ENCODE measurements at places on chromosomes 7 and 10.

DNA sequence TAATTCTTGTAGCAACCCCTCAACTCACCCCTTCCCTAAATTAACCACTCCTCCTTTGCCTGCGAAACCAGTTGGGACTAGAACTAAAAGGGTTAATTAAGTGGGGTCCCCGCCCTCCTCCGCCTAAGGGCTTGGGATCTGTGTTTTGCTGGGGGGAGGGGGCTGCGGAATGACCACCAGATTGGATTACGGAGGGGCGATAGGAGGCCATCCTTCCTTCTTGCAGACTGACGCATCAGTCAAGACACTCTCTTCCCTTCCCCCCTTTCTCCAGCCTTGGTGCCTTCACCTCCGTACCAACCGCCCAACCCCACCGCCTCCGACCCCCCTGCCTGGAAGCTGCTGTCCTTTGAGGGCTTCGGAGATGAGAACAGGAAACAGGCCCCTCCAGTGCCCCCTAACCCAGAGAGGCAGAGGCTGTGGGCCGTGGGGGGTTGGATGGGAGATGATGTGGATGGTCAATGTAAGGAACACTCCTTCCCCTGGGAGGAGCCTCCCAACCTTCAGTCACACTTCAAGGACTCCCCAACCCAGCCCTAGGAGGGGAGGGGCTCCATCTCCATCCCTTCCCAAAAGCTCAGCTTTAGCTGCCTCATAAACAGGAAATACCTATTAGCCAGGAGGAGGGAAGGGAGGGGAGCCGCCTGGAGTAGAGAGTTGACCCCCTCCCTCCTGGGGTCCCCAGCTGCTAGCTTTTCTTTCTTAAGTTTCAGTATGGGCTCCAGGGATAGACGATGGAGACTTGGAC, 997 bp upstream of the LDB1 start:
- DNase-seq: peak; percentile 92

DNA sequence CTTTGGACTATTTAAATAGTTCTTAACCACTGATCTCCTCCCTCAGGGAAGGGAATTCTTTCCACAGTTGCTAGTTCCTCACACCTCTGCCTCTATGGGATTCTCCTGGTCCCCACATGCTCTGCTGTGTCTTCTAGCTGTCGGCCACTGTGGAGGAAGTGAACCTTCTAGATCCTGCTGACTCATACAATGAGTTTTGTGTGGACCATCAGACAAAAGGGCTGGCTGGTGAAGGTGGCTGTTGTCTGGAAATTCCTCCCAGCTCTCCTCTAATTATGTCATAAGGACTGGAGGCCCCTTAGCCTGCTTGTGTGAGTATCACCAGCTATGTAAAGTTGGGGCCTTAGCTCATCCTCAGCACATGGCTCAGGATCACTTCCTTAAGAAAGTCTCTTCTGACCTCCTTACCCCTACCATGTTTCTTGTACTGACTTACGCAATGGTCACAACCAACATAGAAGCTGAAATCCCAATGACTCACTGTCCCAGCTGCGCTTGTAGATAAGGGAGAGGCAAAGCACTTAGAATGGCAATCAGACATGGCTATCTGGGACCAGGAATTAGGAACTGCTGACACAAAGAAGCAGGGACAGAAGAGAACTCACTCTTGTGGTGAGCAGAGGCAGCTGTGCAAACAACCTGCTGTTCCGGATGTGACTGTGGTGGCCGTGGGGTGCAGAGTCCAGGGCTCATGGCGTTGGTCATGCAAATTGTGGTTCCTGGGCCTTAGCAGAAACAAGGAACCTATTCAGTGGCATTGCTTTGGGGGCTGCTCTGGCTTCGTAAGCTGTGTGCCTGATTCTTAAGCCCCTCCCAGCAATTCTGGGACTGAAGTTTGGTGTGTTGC, 2.5 kb upstream of the MACC1 start:
- DNase-seq: no peak

DNA sequence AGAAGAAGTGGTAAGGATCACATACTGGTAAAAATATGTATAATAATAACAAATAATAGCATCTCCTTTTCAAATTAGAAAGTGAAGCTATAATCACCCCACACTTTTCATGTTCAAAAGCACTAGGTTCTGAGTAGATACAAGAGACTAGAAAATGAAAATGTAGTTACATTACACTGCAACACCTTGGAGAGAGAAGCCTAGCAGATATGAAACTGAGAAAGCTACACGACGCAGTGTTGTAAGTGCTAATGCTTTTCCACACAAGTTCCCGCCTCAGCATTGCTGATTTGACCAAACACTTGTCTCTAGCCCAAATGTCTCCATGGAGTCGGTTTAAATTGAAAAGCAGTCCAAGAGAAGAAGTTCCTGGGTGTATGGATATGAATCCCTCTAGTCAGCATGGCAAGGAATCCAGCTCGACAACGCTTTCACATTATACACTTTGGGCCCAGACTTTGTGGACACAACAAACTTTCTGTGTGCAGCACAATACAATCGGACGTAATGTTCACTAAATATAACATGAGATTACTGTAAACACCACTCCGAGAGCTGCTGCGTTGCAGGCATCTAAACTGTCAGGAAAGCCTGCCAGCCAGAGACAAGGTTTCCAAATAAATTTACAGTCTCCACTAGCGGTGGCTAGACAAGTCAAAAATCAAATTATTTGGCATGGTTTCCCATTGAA, 1.7 kb downstream of the PDE1C start:
- DNase-seq: no peak

DNA sequence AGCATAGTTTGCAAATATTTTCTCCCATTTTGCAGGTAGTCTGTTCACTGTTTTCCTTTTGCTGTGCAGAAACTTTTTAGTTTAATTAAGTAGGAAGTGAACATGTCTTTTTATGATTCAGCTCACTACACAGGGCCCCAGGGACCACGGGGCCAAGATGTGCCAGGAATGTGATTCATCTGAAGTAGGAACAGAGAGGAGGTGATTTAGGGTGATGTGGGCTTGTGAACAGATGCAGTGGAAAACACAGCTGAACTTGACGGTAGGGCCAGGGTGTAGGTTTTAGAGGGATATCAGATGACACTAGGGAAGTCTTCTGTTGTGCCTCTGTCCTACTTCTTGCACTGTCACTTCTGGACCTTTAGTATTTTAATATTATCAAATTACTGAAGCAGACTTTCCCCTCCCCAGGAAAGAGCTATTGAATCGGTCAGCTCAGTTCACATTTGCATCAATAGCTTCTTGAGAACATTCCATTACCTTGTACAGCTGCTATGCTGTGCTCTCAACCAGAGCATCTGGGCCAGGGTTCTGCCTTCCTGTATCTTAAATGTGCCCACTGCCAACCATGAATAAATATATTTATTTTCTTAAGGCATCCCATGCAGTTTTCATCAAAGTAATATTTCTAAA, 96.9 kb downstream of the OSBPL3 start:
- DNase-seq: peak; percentile 36

GRCh38 chr7:77386165-77386822, 29.9 kb downstream of the GSAP start:
- DNase-seq: peak; percentile 59
